Activated CD4-positive, alpha-beta memory T cell treated with anti-CD3 and anti-CD28 coated beads for 36 hours (primary cell): ENCODE measurements at places on chromosomes 3 and 15.

DNA sequence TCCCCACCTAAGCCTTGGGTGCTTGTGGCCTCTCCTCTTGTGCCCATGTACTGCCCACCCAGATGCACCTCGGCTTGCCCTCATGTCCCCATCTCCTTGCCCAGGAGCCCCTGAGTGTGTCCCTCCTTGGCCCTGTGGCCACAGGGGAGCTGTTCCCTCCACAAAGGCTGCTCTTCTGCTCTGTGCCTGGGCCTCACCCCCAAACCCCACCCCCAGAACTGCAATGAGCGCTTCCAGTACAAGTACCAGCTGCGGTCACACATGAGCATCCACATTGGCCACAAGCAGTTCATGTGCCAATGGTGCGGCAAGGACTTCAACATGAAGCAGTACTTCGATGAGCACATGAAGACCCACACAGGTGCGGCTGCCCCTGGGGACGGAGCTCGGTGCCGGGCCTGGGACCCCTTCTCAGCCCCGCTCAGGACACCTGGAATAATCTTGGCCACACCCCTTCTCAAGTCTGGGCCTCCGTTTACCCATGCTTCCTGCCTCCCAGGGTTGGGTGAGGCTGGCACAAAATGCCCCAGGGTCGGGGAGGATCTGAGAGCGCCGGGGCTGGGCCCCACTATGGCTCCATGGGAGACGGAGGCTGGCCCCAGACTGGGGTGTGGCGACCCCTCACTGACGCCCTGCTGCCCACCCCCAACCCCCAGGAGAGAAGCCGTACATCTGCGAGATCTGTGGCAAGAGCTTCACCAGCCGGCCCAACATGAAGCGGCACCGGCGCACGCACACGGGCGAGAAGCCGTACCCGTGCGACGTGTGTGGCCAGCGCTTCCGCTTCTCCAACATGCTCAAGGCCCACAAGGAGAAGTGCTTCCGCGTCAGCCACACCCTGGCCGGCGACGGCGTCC lies 10.3 kb downstream of the ZBTB47 start:
- peaks cover 2% of the 10 kb centered on the region for H3K27me3 ChIP-seq
- no peak overlapping the region for H3K4me3 ChIP-seq
- DNase-seq, result no peak
- H3K4me1 ChIP-seq, result no peaks in the 10 kb centered on the region
- H3K36me3 ChIP-seq, result no peaks in the 10 kb centered on the region

DNA sequence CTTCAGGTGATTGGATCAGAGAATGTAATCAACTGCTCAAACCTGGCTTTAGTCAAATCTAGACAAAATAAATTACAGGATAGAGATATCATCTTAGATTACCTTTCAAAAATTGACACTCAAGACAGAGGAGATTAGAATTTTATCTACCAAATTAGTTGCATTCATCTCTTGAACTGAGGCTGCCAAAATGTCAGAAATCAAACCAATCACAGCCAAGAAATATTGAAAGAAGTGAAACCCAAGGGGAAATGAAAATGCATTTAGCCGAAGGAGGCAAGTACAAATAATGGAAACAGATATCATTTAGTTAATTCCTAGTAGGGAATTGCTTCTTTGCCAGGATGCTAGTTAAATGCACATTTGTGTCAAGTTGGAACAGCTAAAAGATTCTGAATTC lies 261.1 kb upstream of the PDZRN3 start:
- no peak overlapping the region for H3K4me3 ChIP-seq
- no peaks in the 10 kb centered on the region for H3K27me3 ChIP-seq
- H3K4me1 ChIP-seq, result no peaks in the 10 kb centered on the region
- no peak for DNase-seq
- no peaks in the 10 kb centered on the region for H3K36me3 ChIP-seq
- H3K27ac ChIP-seq, result no peak overlapping the region

DNA sequence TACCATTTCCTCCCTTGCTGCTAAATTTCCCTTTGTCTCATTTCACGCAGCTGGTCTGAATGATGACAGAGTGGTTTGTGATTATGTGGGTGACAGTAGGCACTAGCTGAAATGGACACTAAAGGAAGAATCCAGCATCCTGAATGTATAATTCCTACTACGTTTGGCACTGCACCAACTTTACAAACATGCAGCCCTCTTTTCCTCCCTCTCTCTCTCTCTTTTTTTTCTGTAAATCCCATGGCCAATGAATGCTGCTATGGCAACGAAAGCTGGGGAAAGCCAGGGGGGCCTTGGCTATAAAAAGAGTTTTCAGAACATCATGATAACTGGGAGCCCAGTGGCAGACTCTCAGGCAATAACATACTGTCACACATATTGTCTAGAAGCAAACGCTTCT lies 367.2 kb upstream of the AGTR1 start:
- H3K4me1 ChIP-seq, result no peaks in the 10 kb centered on the region
- H3K36me3 ChIP-seq, result no peaks in the 10 kb centered on the region
- DNase-seq, result no peak

DNA sequence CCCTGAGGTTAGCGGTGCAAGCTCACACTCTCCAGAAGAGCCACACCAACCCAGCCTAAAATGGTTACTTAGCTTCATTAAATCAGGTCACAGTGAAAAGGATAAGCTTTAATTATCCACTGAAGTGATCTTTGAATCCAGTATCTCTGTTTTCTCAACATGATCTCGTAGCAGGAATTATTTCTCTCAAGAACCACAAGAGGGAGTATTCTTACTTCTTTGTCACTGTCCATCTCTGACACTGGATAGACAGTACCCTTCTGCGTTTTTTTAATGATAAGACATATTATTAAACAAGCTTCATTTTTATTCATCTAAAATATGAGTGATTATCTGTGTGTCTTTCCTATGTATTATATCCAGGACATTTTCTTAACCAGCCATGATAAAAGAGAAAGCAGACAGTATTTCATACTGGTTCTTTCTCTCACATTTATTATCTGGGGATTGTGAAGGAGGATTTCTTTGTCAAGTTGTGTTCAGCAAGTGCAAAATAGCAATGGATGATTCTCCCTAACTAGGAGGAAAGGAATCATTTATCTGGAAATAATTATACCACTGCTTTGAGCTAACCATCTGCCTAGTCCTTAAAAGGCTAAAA lies 105.4 kb upstream of the CCDC54 start:
- H3K27me3 ChIP-seq, result peaks cover 18% of the 10 kb centered on the region
- no peak for DNase-seq
- H3K36me3 ChIP-seq, result no peaks in the 10 kb centered on the region
- H3K27ac ChIP-seq, result no peak overlapping the region
- no peak overlapping the region for H3K4me3 ChIP-seq

DNA sequence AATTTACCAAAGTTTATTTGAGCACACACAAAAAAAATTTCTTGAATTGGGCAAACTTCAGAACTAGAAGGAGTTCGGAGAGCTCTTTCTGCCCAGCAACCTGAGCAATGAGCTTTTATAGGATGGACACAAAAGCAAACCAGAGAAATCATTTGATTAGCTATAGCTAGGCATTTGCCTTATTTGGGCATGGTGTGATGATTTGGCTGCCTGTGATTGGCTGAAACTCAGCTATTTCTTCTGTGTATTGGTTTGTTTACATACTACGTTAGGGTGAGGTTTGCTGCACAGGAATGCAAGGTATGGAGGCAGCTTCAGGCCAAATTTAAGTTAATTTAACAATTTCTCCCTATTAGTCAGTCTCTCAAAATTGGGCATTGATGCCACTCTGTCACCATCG lies 65.1 kb downstream of the NEK11 start:
- no peaks in the 10 kb centered on the region for H3K4me1 ChIP-seq
- no peak for DNase-seq
- no peak overlapping the region for H3K4me3 ChIP-seq
- H3K27me3 ChIP-seq, result no peaks in the 10 kb centered on the region
- H3K27ac ChIP-seq, result no peak overlapping the region
- H3K36me3 ChIP-seq, result no peaks in the 10 kb centered on the region

GRCh38 chr3:128033102-128033501 lies 19.1 kb upstream of the SEC61A1 start:
- no peaks in the 10 kb centered on the region for H3K4me1 ChIP-seq
- DNase-seq, result no peak
- peaks cover 3% of the 10 kb centered on the region for H3K27me3 ChIP-seq
- no peak overlapping the region for H3K27ac ChIP-seq

- peaks cover 9% of the 10 kb centered on the region for H3K4me1 ChIP-seq
- DNase-seq, result peak; percentile 39
- no peaks in the 10 kb centered on the region for H3K27me3 ChIP-seq
- H3K27ac ChIP-seq, result no peak overlapping the region
- H3K4me3 ChIP-seq, result no peak overlapping the region
Observed at GRCh38 chr3:45923755-45924154, 19.5 kb upstream of the CXCR6 start.

- peaks cover 4% of the 10 kb centered on the region for H3K27me3 ChIP-seq
- H3K27ac ChIP-seq, result no peak overlapping the region
- DNase-seq, result no peak
- H3K4me1 ChIP-seq, result peaks cover 10% of the 10 kb centered on the region
Observed at GRCh38 chr3:112230033-112230432, 64.0 kb downstream of the SLC9C1 start.

- no peaks in the 10 kb centered on the region for H3K36me3 ChIP-seq
- no peak for DNase-seq
- H3K4me3 ChIP-seq, result peak overlapping the region; percentile 23
- H3K27me3 ChIP-seq, result peaks cover 62% of the 10 kb centered on the region
Observed at GRCh38 chr3:126212620-126213378, 32.4 kb upstream of the ALDH1L1 start.

GRCh38 chr3:137854533-137855261 lies 90.6 kb downstream of the SOX14 start:
- H3K4me3 ChIP-seq, result no peak overlapping the region
- peaks cover 1% of the 10 kb centered on the region for H3K27me3 ChIP-seq
- no peak overlapping the region for H3K27ac ChIP-seq
- H3K36me3 ChIP-seq, result no peaks in the 10 kb centered on the region
- no peak for DNase-seq

DNA sequence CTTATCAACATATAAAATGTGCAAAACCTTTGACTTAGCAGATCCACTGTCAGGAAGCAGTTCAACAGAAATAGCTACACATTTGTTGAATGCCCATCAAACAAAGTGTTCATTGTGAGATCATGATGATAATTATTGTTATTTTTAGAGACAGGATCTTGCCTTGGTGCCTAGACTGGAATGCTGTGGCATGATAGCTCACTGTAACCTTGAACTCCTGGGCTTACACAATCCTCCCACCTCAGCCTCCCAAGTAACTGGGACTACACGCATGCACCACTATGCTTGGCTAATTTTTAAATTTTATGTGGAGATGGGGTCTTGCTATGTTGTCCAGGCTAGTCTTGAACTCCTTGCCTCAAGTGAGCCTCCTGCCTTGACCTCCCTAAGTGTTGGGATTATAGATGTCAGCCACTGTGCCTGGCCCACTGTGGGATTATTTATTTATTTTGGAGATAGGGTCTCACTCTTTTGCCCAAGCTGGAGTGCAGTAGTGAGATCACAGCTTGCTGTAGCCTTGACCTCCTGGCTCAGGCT lies 8.8 kb downstream of the MAP2K5 start:
- no peak overlapping the region for H3K4me3 ChIP-seq
- peaks cover 16% of the 10 kb centered on the region for H3K36me3 ChIP-seq
- peaks cover 12% of the 10 kb centered on the region for H3K4me1 ChIP-seq
- no peak for DNase-seq

DNA sequence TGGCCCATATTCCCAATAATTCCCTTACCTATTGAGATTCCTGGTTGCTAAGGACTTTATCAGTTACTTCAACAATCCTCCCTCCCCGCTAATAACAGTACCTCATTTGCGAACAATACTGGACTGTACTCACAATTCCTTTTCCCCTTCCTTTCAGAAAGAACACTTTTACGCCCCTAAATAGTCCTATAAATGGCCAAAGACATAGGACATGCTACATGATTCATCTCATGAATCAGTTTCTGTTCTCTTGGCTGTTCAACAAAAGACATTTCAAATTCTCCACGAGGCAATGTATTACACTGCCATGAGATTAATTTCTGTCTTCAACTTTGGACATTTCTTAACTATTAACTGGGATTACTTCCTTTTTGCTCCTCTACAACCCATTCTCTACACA lies 264.4 kb downstream of the TIGIT start:
- DNase-seq, result no peak
- H3K4me1 ChIP-seq, result no peaks in the 10 kb centered on the region
- H3K27me3 ChIP-seq, result no peaks in the 10 kb centered on the region
- H3K27ac ChIP-seq, result no peak overlapping the region
- H3K36me3 ChIP-seq, result no peaks in the 10 kb centered on the region
- H3K4me3 ChIP-seq, result no peak overlapping the region

- H3K36me3 ChIP-seq, result peaks cover 12% of the 10 kb centered on the region
- DNase-seq, result no peak
- H3K4me1 ChIP-seq, result peaks cover 16% of the 10 kb centered on the region
- no peaks in the 10 kb centered on the region for H3K27me3 ChIP-seq
- H3K27ac ChIP-seq, result no peak overlapping the region
- no peak overlapping the region for H3K4me3 ChIP-seq
Observed at GRCh38 chr3:12175137-12175593, 16.5 kb upstream of the TIMP4 start.

- H3K27ac ChIP-seq, result peak overlapping the region; percentile 72
- no peaks in the 10 kb centered on the region for H3K27me3 ChIP-seq
- H3K4me1 ChIP-seq, result peaks cover 82% of the 10 kb centered on the region
- no peak overlapping the region for H3K4me3 ChIP-seq
Observed at GRCh38 chr3:56792193-56792592, 9.6 kb downstream of the ARHGEF3 start.

GRCh38 chr3:115388811-115389210 lies 234.5 kb upstream of the GAP43 start:
- no peak overlapping the region for H3K4me3 ChIP-seq
- no peak for DNase-seq
- no peaks in the 10 kb centered on the region for H3K36me3 ChIP-seq
- H3K4me1 ChIP-seq, result peaks cover 5% of the 10 kb centered on the region

GRCh38 chr3:83849106-83849730 lies 1109.6 kb upstream of the CADM2 start:
- no peaks in the 10 kb centered on the region for H3K36me3 ChIP-seq
- no peak overlapping the region for H3K27ac ChIP-seq
- no peak overlapping the region for H3K4me3 ChIP-seq
- H3K4me1 ChIP-seq, result no peaks in the 10 kb centered on the region

DNA sequence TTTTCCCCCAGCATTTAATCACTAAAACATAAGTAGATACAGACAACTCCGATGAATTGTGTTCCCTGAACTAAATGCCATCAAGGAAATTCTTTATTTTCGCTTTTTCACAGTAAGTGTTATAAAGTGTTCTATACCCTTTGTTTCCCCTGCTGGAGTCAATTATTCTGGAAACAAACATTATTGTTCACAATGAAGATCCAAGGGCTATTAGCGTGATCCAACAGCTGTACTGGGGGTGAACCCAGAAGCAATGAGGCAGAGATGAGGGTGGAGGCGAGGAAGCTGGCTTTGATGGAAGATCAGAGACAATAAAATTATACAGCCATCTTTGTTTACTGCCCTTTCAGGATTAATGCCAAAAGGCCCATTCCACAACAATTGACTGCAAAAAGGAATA lies 250.3 kb upstream of the IGF1R start:
- H3K4me1 ChIP-seq, result no peaks in the 10 kb centered on the region
- peaks cover 7% of the 10 kb centered on the region for H3K27me3 ChIP-seq
- H3K27ac ChIP-seq, result no peak overlapping the region

GRCh38 chr3:47949979-47950378 lies 66.2 kb downstream of the MAP4 start:
- no peaks in the 10 kb centered on the region for H3K4me1 ChIP-seq
- H3K4me3 ChIP-seq, result no peak overlapping the region
- DNase-seq, result no peak
- H3K27ac ChIP-seq, result no peak overlapping the region
- no peaks in the 10 kb centered on the region for H3K27me3 ChIP-seq

GRCh38 chr3:129520960-129521359 lies 7.5 kb upstream of the RHO start:
- no peak overlapping the region for H3K4me3 ChIP-seq
- no peak overlapping the region for H3K27ac ChIP-seq
- H3K4me1 ChIP-seq, result no peaks in the 10 kb centered on the region
- no peak for DNase-seq

GRCh38 chr15:83446904-83447709 lies at the start of gene SH3GL3:
TSS of gene SH3GL3 (plus strand) at chr15:83447341. CDS start at chr15:83447534, 193 bp downstream.
- peak within 1 kb of the TSS; percentile 66 for H3K4me3 ChIP-seq
- H3K27ac ChIP-seq, result no peak within 1 kb of the TSS
- H3K4me1 ChIP-seq, result peaks cover 8% of the 10 kb centered on the region
- peak; percentile 69 for DNase-seq
- H3K27me3 ChIP-seq, result peaks cover 35% of the 10 kb centered on the region
